HEK293T (cell line): ENCODE measurements at places on chromosomes 4 and X.

DNA sequence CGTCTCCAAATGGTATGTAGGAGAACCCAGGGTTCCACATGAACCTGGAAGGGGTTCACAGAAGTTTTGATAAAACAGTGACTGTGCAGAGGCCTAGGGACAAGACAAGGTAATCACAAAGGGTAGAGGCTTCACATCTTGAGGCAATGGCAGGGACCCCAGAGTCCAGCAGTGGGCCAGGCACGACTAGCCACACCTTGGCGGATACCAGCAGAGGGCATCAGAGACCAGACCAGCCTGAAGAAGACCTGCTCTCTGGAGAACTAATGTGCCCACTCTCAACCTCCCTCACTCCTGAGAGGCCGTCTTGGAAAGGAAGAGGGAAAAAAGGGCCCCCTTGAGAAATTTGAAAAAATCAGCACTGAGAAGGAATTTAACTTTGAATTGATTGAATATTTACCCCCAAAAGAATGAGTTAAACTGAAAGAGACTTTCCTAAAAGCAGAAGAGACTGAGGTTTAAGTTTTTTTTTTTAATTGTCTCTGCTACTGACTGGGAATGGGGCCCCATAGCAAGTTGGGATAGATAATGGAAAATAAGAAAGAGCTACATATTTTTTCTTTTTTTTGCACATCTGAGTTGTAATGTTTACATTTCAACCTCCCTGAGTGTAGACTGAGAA lies 243.8 kb upstream of the JADE1 start:
- peak; percentile 50 for DNase-seq

GRCh38 chr4:5865896-5866599 lies 26.8 kb downstream of the CRMP1 start:
- no peak for DNase-seq

- peak; percentile 73 for DNase-seq
These were observed 754 bp downstream of the MTMR1 start for GRCh38 chrX:150693725-150694574.

- DNase-seq, result no peak
These were observed 24.1 kb downstream of the LRBA start for GRCh38 chr4:150990993-150991392.

DNA sequence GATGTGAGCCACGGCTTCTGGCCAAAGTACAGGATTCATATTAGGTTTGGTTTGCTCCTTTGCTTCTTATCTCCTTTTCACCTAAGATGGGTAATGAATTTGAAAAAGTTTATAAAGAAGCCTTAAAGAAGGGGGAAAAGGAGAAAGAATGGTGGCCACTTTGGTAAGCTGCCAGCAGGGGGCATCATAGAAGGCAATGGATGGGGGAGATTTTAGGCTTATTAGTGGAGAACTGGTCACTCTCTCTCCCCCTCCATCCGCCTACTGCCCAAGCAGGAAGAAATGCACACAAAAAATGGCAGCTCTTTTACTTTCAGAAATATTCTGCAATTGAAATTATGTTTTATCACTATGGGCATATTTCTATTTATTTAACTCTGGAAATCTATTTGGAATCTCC lies 32.0 kb downstream of the SPARCL1 start:
- DNase-seq, result peak; percentile 30

DNA sequence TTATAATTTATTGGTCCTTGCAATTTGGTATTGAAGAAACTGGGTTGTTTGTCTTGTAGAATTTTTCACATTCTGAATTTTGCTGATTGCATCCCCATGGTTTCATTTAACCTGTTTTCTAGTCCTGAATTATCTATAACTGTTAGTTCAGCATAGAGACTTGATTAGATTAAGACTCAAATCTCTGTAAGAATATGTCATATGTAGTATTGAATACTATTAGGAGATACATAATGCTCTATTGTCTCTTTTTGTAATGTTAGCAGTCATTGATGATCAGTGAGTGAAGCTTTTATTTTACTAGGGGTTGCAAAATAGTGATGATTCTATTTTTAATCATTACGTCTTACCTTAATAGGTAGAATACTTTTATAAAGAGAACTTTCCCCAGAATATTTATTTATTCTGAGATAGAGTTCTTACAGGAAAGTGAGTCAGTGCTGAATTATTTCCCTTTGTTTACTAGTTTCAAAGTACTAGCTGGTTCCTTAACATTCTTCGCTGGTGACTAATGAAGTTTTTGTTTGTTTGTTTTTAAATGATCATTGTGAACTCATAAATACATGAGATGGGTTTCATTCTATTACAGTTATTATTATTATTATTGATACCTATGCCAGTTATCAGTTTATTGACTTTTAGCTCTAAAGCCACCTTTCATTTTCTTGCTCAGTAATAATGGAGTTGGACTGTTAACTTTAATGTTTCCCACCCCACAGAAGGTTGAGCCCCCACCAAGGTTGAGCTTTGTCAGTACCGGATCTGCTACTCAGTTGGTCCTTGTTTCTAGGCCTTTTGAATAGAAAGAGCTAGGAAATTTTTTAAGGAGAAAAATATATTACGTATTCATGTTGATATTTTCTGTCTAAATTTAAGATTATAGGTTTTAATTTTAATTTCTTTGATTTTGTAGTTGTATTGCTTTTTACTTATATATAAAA lies 102.3 kb downstream of the LARP1B start:
- DNase-seq, result no peak

DNA sequence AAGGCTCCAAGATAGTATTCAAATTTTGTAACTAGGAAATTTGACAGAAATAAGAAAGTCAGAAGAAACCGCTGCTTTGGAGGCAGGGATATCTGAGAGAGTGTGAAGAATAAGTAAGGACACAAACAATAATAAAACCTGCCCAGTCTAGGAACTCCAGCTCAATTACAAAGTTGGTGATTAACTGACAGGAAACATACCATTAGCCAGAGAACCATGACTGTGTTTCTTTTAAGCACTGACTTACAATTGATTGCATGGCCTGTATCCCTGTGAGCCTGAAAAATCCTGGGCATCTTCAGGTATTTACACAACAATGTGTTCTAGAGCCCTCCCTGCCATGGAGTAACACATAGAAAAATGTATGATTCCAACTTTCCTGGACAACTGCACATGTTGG lies 127.4 kb downstream of the GRIA3 start:
- no peak for DNase-seq

- peak; percentile 59 for DNase-seq
These were observed 49.5 kb downstream of the PHEX start for GRCh38 chrX:22081475-22082092.

DNA sequence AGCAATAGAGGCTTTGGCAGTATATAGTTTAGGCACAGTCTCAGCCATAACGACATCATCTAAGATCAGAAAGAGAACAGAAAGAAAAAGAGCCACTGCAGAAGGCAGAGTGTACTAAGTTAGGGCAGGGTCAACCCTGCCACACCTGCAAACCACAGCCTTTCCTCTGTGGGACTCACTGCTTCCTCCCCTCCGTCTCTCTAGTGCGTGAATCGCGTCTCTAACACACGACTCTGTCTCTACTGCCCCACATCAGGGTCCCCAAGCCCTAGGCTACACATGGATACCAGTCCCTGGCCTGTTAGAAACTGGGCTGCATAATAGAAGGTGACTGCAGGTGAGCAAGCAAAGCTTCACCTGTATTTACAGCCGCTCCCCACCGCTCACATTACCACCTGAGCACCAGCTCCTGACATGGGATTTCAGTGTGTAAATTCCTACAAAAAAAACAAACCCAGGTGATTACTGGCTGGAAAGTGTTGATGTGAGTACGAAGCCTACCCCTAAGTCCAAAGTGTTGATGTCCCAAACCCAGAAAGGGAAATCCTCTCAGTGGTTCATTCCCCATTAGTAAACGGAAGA lies 128.9 kb downstream of the PRKX start:
- DNase-seq, result no peak

DNA sequence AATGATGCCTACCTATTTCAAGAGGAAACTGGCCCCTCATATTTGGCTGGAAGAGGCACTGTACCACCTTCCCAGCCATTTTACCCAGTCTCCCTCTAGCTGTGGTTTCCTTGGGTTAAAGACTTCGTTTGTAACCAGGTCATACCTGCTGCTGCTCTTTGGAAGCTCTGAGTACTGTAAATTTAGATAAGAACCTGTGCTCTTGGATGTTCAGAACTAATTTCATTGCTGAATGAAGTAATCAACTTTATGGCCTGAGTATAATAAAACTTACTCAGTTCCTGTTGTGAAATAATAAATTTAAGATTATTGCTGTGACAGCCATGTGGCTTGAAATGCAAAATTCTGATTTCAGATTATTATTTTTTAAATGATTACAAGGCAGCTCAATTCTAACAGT lies 12.2 kb downstream of the MTTP start:
- no peak for DNase-seq

DNA sequence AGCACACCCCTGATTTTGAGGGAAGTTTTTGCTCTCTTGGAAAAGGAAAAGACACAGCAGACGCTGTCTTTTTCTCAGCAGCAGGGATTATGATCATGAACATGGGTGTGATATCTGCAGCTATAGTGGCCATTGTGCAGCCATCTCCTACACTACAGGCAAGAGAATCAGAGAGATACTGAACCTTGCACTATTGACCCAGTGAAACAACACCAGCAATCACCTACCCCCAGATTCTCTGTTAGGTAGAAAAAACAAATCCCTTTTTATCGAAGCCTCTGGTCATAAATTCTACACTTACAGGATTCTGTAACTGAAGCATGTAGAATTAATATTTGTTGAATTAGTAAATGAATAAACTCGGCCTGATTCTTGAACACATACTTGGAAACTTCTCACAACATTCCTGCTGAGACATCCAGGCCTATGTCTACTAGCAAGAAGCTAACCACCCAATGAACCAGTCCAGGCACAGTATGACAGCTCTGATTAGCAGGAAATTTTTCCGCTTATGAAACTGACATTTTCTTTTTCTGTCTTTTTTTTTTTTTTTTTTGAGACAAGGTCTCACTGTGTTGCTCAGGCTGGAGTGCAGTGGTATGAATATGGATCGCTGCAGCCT lies 5.0 kb upstream of the AFAP1 start:
- DNase-seq, result no peak

- no peak for DNase-seq
These were observed 2.9 kb upstream of the CYBB start for GRCh38 chrX:37776987-37777325.

DNA sequence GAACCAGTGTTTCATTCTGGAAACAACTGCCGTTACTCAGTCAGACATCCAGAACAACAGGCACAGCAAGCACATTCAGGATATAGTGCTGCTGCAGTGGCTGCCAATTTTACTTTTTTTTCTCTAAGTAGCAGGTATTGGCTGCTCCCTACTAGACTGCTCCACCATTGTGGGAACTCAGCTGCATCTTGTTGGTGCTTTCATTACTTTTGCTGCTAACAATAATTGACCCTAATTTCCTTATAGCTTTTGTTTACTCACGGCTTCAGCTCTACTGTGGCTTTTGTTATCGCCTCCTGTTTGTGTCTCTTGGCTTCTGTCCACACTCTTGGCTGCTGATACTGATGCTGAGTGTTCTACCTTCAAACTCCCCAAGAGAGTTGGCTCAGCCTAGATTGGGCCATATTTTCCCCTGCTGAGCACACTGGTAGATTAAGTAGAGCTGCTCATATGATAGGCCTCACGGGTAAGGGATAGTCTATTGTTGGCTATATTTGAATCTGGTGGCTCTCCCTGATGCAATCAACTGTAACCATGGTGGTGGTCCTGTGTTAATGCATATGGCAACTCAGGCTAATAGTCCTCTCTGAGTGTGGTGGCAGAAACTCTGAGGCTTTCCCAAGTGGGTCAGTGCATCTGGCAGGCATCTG lies 44.5 kb upstream of the IL2 start:
- DNase-seq, result no peak

GRCh38 chr4:97987019-97987648 lies 156.1 kb downstream of the STPG2 start:
- DNase-seq, result peak; percentile 23

DNA sequence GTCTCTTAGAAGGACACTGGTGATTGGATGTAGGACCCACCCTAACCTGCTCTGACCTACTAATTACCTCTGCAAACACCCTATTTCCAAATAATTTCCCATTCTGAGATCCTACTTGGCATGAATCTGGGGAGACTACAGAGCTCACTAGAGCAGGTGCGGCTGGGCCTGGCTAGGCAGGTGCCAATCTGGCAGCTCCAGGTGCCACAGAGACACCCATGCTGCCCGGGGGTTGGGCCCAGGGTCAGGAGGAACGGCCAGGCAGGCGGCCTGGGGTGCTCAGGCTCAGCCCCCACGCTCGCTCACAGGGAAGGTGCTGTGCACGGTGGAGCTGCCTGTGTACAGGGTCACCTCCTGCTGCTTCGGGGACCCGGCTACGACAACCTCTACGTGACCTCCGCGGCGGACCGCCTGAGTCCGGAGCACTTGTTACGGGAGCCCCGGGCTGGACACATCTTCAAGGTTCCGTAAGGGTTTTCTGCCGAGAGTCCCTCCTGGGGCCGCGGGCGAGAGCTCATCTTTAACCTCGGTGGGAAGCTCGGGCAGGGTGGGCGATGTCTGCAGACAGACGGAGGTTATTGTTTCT lies 26.5 kb upstream of the PLCXD1 start:
- DNase-seq, result no peak

- DNase-seq, result peak; percentile 77
These were observed 216.1 kb upstream of the PSAPL1 start for GRCh38 chr4:7650606-7651385.

DNA sequence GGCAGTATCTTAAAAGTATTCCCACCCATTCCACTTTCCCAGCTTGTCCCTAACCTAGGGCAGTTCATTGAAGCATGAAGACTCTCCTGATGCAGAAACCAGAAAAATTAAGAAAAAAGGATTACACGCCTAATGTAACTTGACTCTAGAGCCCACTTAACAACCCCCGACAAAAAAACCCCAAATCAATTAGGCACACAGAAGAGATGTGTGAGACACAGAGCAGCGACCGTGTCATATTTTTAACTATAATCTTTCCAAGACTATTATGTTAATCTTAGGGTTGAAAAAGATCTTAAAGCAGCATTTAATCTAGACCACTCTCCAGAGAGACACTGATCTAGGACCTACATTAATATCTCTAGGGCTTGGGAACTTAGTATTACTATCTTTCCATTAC lies 1.3 kb downstream of the YTHDC1 start:
- DNase-seq, result no peak

DNA sequence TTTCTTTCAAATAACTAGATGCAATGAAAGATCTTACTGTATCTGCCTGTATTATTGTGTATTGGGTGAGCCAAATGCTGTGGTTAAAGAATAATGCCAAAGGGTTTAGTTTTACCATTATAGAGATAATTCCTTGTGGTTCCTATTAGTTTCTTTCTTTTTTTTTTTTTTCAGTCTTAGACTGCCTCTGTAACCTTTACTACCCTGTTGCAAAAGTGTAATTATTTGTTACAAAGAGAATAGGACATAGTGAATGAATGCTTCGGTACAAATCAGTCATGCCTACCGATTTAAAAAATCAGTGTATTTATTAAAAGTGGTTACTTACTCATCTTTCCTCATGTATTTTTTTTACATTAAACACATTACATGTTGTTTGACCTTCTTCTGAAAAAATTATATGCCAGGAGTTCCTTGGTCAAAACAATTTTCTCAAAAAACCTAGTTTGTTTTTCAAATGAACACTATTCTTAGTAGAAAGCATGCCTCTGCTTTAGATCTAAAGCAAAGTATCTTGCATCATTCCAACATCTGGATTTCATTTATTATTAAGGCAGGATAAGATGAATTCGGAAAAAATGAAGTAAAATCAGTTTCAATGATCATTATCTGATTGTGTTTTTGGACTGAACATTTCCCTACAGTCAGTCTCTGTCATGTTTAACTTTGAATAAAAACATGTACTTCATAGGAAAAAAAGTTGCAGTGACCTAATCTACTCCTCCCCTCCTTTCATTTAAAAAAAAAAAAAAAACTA lies 21.2 kb upstream of the SYNPO2 start:
- no peak for DNase-seq
